Body of pancreas (tissue), 4 donors: ENCODE measurements at places on chromosomes 16 and 17.

DNA sequence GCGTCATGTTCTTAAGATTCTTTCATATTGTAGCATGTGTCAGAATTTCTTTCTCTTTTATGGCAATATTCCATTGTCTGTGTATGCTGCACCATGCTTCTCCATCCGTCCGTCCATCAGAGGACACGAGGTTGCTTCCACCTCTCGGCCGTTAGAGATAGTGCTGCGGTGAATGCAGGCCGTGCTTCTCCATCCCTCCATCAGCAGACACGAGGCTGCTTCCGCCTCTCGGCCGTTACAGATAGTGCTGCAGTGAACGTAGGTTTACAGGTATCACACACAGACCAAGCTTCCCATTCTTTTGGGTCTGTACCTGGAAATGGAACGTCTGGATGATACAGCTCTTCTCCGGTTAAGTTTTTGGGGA, 113.5 kb downstream of the CMIP start:
- no peak for DNase-seq

DNA sequence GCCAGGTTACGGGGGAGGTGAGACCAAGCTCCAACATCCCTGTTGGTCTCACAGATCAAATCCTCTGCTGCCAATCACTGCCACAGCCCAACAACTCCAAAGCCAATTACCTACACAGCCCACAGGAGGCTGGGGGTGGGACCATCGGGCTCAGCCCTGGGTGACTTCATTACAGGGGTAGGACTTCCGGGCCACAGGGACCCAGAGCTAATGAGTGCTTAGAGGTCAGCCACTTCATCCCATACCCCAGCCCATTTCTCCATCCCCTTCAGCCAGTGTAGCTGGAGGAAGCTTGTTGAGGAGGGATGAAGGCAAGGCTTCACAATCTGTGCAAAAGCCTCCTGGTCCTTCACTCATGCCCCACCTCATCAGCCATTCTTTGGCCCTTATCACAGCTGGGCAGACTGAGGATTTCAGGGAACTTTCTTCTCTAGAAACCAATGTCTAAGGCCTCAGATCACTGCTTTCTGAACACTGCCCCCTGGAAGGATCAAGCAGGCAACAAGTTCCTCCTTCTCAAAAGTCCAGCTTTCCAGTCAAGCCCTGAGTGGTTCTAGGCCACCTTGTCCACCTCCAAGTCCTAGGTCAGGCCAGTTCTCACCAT, 5.8 kb downstream of the FOXN1 start:
- no peak for DNase-seq

- no peak for DNase-seq
Observed at GRCh38 chr17:39756380-39757079, 18.8 kb downstream of the GRB7 start.

- no peak for DNase-seq
Observed at GRCh38 chr17:2680961-2681360, 30.6 kb downstream of the CLUH start.

- DNase-seq, result no peak
Observed at GRCh38 chr17:10683853-10684252, 13.5 kb downstream of the SCO1 start.

GRCh38 chr16:87541147-87541871, 48.5 kb upstream of the ZCCHC14 start:
- DNase-seq, result no peak

DNA sequence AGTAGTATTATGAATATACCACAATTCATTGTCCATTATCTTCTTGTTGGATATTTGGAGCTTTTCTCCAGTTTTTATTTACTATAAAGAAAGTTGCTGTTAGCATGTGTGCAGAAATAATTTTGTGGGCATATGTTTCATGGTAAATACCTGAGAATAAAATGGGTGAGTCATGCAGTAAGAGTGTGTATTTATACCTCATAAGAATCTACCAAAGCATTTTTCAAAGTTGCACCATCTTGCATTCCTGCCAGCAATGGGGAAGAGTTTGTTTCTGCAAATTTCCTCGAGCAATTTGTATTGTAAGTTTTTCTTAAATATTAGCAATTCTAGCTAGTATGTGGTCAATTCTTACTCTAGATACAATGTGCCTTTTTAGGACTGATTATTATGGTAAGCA, 7.9 kb upstream of the MON1B start:
- no peak for DNase-seq
